ENCODE measurements at places on chromosomes 12 and 14.

DNA sequence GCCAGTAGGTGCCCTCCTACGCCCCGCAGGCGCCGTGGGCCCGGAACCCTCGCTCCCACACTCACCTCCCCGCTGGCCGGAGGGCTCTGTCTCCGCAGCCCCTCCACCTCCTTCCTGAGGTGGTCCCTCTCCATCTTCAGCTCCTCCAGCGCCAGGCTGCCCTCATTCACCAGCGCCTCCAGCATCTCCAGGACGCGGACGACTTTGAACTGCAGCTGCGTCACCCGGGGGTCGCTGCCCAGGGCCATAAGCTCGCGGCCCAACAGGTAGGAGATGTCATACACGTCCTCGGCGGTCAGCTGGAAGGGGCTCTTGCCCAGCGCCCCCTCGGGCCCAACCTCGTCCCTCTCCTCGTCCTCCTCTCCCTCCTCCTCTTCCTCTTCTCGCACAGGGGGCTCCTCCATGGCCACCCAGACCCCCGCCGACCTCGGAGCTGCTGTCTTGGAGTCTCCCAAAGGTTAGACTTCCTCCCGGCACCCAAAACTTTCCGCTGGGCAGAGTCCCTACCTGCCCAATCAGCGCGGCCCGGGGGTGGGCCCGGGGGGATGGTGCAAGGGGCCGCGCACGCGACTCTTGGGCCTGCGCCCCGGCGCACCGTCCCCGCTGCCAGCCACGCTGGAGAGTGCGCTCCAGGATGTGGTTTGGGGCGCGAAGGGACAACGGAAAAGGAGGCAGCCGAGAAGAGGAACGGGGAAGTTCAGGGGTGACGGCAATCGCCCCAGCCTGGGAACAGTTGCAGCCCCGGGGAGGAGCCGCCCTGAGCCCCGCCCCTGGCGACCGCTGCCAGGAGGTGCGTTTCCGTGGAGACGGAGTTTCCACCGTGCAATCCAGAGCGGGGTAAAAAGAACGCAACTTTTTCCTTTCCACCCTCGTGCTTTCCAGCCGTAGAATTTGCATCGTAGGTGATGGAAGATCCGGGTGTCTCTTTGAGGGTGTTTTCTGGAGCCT is at the start of gene RILPL2:
TSS of gene RILPL2 (minus strand) at position 668 of the 948 bp plus-strand sequence. CDS start at position 404, 264 bp downstream.
- DNase-seq = peak; percentile 81

GRCh38 chr14:87998482-87998881 is 5.5 kb upstream of the GALC start:
- DNase-seq = no peak

- no peak for DNase-seq
Measured at GRCh38 chr12:31321186-31321896, 4.6 kb downstream of the SINHCAF start.

DNA sequence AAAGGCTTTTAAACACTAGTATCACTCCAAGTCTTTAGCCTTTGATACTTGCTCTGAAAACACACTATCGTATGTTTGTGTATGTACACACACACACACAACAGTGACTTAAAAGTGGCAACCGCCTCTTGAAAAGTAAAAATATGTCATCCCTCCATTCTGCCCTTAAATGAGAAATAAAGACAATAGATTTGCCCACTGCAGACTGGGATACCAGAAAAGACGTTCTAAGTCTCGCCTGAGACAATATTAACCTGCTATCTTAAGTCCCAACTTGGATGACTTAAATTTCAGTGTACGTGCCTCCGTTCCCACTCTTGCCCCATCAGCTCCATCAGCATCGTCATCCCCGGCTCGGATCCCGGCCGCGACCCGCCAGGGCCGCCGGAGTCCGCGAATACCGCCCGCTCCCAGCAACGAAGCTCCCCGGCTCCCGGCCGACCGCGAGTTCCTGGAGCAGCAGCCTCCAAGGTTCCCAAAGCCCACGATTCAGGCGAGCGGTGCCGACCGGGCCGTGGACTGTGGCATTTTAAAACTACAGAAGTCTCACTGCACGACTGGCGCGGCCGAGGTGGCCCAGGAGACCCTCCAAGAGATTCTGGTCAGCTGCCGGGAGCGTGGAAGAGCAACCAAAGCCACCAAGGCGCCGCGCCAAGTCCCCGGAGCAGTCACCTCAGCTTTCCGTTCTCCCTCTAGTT is 2.8 kb upstream of the ARID2 start:
- DNase-seq = peak; percentile 21

DNA sequence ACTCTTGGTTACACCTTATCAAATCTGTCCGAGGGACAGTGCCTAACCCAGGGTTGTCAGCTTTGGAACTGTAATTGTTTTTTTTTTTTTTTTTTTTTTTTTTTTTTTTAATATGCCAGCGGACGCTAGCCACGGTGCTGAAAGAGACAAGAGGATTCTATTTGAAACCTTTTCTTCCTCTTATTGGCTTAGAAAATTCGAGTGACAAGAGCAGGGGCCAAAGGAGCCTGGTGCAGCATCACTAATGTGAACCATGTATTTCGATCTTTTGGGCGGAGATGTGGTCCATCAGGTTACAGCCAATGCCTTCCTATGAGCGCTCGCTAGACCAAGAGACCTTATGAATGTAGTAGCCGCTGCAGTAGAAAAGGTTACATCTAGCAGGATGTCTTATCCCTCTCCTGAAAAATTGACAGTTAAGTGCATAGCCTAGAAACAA is 922 bp downstream of the PTPRR start:
- DNase-seq = no peak

GRCh38 chr12:105980533-105980932 is 158.2 kb downstream of the NUAK1 start:
- no peak for DNase-seq

GRCh38 chr14:98928418-98928817 is 343.6 kb downstream of the BCL11B start:
- DNase-seq = no peak

DNA sequence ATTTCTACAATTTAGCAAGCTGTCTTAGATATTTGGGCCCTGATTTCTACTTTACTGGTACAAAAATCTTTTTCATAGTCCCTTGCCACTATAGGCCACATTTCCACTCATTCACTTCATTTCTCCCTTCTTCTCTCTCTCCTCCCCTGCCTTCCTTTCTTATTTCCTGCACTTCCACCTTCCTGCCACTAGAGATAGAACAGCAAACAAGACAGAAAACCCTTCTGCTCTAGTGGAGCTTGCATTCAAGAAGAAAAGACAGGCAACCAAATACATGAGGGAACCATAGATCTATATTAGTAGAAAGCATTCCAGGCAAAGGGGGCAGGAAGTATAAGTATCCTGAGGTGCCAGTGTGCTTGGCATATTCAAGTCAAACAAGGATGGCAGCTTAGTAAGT is 623.5 kb downstream of the FLRT2 start:
- DNase-seq = no peak

GRCh38 chr14:67619446-67620216 is at the start of gene ARG2:
Gene ARG2 (plus strand): TSS chr14:67619920. CDS start chr14:67619978, 58 bp downstream.
- DNase-seq = peak; percentile 96

GRCh38 chr12:122088179-122088810 is 9.7 kb downstream of the MLXIP start:
- no peak for DNase-seq

DNA sequence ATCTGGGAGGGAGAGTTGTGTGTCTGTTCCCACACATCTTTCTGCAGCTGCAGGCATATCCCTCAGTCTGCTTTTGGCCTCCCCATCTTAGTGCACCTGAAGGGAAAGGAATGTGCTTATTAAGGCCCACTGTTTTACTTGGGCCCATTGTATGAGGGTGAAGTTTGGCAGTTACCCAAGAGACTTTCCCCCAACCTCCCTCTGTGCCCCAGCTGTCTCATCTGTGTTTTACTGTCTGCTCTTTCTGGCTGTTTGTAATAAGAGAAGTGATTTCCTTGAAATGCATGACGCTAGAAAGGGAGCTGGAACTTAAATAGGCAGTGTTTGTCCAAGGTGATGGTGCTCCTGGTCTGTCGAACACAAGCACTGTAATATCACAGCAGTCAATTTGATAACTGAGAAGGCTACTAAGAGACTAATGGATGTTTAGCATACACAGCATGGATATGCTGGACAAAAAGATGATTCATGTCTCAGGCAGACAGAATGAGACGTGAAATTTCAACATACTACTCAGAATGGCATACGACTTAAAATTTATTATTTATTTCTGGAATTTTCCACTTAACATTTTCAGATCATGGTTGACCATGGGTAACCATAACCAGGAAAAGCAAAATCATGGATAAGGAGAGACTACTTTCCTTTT is 43.6 kb downstream of the FSCB start:
- no peak for DNase-seq

GRCh38 chr14:76917158-76917596 is 91.0 kb downstream of the LRRC74A start:
- DNase-seq = peak; percentile 74

GRCh38 chr14:63413009-63413408 is 94.3 kb upstream of the GPHB5 start:
- DNase-seq = no peak

GRCh38 chr12:117671734-117672133 is 297.1 kb downstream of the KSR2 start:
- peak; percentile 72 for DNase-seq
